ENCODE measurements at places on chromosomes 4 and X.

DNA sequence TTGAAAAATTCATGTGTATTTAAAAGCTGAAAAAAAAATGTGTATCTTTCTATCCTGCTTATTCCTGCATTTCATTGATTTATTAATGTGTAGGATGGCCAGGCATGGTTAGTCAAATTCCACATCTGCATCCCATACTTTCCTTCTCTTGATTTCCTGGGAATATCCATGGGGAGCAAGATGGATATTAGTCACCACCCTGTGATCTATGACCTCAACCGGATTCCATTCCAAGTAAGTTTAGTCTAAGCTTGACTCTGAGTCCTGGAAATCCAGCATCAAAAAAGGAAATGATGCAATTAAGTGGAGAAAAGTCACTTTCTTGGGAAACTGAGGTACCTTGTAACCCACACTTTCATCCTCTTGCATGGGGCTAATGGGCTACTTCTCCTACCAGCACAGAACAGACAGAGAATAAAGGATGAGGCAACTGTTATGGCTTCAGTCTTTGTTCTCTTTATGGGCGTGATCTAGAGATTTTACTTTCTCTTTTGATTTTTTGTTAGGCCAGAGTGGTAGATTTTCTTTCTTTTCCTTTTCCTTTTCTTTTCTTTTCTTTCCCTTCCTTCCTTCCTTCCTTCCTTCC, 17.1 kb upstream of the BEX4 start:
- no peak for DNase-seq

DNA sequence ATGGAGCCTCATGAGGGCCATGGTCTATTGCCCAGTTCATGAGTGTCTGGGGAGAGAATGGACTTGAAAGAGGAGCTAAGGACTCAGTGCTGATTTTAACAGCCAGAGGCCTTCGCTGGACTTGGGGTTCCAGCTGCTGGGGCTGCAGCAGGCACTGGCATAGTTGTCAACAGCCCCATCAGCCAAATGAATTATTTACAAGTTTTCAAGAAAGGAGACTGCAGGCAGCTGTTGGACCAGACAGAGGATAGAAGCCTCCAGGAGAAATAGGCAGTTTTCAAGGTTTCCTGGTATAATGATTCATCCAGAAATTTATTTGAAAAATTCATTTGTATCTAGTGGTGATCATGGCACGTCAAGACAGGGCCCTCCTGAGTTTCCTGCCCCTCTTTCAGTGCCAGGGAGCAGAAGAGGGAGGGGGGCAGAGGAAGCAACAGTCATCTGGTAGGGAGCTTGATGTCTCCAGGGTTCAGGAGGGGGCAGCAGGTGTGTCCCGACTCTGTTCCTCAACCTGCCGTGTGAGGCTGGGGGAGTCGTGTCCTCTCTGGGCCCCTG, 63.1 kb upstream of the GPR78 start:
- DNase-seq = no peak

DNA sequence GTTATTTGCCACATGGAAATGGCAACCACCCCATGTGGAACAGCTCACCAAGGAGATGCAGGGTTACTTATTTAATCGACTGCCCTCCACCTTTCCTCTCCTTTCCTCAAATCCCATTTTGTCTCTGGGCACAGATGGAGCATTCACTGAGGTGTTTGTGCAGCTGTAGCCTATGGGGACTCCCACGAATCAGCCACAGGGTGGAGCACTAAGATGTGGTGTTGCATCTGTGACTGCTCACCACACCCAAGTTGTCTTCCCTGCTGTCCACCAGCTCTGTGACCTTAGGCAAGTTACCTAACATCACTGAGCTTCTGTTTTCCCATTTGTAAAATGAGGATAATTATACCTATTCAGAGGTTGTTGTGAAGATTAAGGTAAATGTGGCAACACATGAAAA, 252.4 kb upstream of the CPEB2 start:
- DNase-seq = no peak

- DNase-seq = no peak
These were observed 22.3 kb downstream of the TMPRSS11D start for GRCh38 chr4:67861513-67861912.

DNA sequence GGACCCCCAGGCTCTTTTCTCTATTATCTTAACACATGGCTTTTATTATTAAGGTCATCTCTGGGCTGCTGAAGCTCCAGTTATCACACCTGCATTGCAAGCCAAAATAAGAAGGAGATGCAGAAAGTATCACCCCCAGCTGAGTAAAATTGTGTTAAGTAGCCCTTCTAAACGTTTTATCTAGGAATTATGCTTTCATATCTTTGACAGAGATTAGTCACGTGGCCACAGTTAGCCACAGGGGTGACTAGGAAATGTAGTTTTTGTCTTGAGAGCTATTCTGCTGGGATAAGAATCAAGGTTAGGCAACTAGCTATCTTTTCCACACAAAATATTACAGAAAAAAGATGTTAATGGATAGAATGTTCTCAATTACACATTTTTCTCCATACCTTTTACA, 102.1 kb downstream of the ANXA3 start:
- DNase-seq = no peak

- no peak for DNase-seq
These were observed 215.6 kb upstream of the FAT1 start for GRCh38 chr4:186939226-186939625.

GRCh38 chr4:171650543-171650942, 162.7 kb upstream of the GALNTL6 start:
- DNase-seq = no peak

GRCh38 chr4:38067499-38067898, 107.3 kb downstream of the PTTG2 start:
- no peak for DNase-seq

DNA sequence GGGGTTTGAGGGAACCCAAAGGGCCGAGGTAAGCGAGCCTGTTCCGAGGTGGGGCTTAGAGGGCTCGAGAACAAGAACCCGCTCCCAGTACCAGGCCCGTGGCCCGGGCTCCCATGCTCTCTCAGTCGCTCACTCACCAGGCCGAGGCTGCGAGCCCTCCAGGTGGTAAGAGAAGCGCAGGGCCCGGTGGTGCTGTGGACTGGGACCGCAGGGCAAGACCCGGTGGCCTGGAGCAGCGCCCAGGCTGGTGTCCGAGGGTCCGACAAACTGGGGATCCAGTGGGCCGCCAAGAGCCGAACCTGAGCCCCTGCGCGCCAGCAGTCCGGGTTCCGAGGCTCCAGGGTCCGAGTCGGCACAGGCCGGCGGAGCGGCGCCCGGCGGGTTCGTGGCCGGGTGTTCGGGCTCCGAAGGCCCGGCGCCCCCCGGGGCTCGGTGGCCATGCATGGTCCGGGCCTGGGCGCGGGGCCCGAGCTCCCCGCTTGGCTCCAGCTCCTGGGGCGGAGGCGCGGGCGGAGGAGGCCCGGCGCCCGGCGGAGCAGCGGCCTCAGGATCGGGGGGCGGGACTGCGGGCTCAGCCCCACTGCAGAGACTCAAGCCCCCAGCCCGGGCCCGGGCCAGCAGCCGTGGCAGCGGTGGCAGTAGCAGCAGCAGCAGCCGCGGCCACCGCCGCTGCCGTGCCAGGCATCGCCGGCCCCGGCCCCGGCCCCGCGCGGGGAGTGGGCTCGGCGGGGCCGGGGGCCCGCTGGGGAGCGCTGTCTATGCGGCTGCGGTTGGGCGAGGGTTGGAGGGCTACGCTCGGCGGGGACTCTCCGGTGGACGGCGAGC, 833 bp downstream of the FGD1 start:
- no peak for DNase-seq

GRCh38 chrX:151975228-151975593, 735 bp upstream of the GABRE start:
- no peak for DNase-seq

DNA sequence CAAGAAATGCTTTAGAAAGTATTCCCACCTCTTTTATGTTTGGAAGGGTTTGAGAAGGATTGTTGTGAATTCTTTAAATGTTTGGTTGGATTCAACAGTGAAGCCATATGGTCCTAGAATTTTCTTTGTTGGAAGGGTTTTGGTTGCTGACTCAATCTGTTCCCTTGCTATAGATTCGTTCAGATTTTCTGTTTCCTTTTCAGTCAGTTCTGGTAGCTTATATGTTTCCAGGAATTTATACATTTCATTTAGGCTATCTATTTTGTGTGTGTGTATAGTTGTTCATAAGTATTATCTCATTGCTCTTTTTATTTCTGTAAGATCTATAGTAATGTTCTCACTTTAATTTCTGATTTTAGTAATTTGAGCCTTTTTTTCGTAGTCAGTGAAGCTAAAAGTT, 114.4 kb downstream of the MSN start:
- DNase-seq = no peak

DNA sequence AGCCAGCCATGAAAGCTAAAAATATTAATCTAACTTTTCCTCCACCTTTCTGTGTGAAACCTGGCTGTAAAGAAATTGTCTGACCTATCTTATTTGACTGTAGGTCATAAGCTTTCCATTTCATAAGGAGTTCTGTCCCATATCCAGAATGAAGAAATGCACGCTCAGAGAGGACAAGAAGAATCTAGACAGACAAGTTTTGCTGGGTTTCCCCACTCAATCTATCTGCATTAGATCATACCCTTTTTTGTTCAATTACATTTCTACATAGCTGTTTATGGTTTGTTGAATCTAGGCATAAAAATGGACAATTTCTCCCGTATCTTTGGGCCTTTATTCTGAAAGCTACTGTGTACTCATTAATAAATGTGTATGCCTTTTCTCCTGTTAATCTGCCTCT, 1495.1 kb downstream of the C4orf33 start:
- no peak for DNase-seq

DNA sequence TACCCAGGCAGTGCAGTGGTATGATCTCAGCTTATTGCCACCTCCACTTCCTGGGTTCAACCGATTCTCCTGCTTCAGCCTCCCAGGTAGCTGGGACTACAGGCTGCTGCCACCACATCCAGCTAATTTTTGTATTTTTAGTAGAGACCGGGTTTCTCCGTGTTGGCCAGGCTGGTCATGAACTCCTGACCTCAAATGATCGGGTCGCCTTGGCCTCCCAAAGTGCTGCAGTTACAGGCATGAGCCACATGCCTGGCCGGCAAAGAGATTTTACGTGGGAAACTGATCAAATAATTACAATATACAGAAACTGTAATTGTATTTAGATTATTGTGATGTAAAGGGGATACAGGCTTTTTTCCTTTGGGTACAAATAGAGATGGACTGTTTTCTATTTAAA, 33.7 kb downstream of the RBPJ start:
- DNase-seq = no peak

DNA sequence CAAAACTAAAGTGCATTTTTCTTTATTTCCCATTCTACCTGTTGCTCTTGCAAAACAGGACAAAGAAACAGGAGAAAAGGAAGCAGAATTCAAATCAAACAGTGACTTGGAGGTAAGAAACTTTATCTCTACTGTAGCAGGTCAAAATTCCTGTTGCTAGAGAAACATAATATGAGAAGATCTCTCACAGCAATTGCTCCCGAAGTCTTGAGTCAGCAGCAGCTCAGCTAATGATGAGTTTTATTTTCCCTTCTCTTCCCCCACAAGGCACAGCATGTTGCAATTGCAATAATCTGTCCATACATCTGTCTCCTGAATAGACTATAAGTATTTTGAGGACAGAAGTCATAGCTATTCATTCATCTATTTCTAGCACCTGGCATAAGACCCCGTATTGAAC, 112.7 kb downstream of the CLNK start:
- DNase-seq = no peak

DNA sequence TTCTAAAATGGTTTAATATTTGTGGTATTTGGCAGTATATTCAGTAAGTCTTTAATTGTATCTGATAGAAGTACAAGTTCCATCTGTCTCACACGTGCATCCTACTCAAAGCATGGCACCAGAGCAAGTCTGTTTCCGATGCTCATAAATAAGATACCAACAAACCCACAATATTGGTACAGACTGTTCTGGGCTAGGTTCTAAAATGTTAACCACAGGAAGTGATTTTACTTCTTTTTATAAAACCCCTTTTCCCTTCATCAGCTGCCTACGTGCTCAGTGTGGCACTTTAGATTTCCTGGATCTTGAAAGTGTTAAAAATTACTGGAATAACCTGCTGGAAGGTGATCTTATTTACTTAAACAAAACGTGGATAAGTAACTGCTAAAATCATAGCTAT, 165.1 kb downstream of the CFAP299 start:
- no peak for DNase-seq

GRCh38 chr4:1716065-1716945, 4.2 kb upstream of the SLBP start:
- no peak for DNase-seq

DNA sequence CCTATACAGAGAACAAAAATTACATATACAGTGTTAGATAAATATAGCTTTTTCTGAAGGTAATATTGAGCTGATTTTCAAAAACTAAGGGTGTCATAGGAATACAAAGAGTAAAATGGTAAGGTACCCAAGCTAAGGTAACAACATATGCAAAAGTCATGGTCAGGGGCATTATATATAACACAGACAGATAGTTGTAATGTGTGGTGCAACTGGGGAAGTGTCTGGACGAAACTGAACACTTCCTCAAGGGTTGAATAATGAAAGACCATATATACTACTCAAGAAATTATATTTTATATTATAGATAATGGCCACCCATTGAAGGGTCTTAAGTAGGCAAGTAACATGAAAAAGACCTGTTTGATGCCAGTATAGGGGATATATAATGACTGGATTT, 262.1 kb upstream of the CXXC4 start:
- DNase-seq = no peak

DNA sequence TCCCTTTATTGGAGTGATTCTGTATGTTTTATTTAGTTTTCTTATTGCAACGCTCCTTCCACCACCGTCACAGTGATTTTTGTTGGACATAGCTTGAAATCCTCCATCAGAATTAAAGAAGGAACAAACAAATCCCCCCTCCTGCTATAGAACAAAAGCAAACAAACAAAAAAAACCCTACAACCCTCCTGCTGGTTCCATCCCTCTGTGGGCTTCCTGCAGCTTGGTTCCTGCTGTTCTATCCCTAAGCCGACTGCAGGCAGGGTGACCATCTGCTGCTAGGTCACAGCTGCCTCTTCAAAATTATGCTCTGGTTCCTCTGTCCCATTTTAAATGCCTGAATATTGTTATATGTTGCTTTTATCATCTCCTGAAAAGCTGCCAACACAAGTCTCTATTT, 116.8 kb upstream of the AGA start:
- no peak for DNase-seq

DNA sequence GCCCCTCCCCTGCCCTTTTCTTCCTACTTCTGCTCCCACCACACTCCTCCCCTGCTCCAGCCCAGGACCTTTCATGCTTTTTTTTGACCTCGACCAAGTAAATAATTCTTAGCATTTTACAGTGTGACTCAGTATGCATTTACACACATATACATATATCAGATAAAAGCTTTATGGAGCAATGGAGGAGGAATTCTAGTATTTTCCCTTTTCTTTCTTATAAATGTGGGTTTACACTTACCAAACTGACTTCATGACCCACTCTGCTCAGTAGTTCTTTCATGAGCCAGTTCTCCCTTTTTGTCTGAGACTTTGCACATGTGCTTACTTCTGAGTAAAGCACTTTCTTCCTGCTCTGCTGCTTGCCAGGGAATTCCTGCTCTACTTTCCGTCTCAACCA, 111.8 kb upstream of the H2AZ1 start:
- no peak for DNase-seq

DNA sequence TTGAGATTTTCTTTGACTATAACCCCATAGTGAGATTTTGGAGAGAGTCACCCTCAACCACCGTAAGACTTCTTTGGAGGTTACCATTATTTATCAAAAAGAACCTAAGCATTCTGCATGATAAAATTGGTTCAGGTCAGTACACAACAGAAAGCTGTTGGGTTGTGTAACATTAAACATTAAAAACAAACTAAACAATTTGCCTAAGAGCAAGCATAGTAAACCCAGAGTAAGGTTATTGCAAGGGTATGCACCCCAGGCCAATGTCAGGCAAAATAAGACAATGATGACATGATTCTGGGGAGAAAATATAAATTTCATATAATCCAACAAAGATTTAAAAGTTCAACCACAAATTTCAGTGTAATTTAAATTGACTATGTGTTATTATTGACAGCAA, 472.4 kb downstream of the SH2D1A start:
- no peak for DNase-seq

Data from stimulated activated CD8-positive, alpha-beta memory T cell treated with anti-CD3 and anti-CD28 coated beads, Interleukin-7, amount 100 ng/mL, for 1 hour (primary cell).